ENCODE measurements at places on chromosomes 2 and 18. TPM values are rescaled to one million over a fixed set of nuclear protein-coding genes. Genes with fewer than 3 reads are reported as not detected.

Gene UGT1A6
- polyA plus RNA-seq: not detected

Gene IRS1
- polyA plus RNA-seq: 14.3 TPM

Gene RAX
- not detected for polyA plus RNA-seq

Gene METTL4
- polyA plus RNA-seq: 8.5 TPM

Gene MRO
- 0.23 TPM for polyA plus RNA-seq

Gene SPATA3
- polyA plus RNA-seq: not detected

Gene SMAD7
- polyA plus RNA-seq: 14.2 TPM

Gene SLC25A52
- polyA plus RNA-seq: 0.18 TPM

Gene LYG2
- polyA plus RNA-seq: not detected

Gene SAG
- 0.04 TPM for polyA plus RNA-seq

Gene ATP8B1
- 3.2 TPM for polyA plus RNA-seq

Gene FSHR
- 1.1 TPM for polyA plus RNA-seq
